Hypothalamus (tissue), 51 donors: ENCODE measurements at places on chromosomes 2 and 18.

DNA sequence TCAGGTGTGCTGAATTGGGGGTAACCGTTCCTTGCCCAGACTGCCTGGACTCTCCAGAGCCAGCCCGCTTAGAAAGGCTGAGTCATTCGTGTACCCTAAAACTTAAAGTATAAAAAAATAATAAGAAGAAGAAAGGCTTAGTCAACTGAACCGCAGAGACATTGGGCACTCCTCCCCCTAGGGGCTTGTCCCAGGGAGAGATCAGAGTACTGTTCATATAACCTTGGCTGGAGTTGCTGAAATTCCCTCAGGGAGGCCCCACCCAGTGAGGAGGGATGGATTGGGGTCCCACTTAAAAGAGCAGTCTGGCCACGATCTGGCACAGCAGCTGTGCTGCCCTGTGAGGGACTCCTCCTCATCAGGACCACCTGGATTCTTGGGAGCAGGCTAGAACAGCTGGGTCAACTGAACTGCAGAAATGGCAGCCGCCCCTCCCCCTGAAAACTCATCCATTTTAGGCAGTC, 37.2 kb downstream of the ANKRD12 start:
- DNase-seq, result no peak

- no peak for DNase-seq
Observed at GRCh38 chr18:6374935-6375529, 39.7 kb downstream of the L3MBTL4 start.

DNA sequence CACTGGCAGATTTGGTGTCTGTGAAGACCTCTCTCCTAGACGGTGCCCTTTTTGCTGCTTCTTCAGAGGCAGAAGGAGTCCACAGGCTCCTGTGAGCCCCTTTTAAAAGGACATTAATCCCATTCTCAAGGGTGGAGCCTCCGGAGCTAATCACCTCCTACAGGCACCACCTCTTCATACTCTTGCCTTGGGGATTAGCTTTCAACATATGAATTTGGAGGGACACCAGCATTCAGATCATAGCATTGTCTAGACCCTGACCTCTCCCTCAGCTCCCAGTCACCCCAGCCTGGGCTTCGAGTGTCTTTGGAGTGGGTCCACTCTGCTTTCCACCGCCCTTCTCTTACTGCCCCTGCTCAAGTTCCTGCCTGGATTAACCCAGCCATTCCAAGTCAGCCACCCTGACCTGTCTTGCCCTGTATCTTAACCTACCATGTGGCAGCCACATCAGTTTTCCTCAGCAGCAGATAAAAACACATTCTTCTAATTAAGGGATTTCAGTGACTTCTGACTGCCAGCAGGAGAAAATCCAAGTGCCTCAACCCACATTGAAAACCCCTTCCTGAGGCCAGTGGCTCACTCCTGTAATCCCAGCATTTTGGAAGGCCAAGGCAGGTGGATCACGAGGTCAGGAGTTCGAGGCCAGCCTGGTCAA, 6.1 kb upstream of the NCL start:
- no peak for DNase-seq

GRCh38 chr2:134217351-134217750, 36.5 kb upstream of the MGAT5 start:
- no peak for DNase-seq

DNA sequence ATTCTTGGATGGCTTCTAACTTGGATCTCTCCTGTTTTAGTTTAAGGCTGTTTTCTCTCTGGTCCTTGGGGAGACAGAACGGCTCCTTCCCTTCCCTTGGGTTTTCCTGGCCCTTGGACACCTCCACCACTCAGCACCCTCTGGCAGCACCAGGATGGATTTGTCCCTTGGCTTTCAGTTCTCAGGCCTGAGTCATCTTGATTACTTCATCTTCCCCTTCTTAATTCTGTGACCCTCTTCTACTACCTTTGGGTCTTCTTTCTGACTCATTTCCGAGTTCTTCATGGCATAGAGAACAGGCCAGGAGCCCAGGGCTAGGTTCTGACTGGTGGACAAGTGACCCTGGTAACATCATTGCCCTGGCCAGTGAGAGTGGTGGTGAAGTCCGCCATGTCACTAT, 14.9 kb downstream of the IGFBP2 start:
- no peak for DNase-seq
